ENCODE measurements at places on chromosomes 13 and 19.

DNA sequence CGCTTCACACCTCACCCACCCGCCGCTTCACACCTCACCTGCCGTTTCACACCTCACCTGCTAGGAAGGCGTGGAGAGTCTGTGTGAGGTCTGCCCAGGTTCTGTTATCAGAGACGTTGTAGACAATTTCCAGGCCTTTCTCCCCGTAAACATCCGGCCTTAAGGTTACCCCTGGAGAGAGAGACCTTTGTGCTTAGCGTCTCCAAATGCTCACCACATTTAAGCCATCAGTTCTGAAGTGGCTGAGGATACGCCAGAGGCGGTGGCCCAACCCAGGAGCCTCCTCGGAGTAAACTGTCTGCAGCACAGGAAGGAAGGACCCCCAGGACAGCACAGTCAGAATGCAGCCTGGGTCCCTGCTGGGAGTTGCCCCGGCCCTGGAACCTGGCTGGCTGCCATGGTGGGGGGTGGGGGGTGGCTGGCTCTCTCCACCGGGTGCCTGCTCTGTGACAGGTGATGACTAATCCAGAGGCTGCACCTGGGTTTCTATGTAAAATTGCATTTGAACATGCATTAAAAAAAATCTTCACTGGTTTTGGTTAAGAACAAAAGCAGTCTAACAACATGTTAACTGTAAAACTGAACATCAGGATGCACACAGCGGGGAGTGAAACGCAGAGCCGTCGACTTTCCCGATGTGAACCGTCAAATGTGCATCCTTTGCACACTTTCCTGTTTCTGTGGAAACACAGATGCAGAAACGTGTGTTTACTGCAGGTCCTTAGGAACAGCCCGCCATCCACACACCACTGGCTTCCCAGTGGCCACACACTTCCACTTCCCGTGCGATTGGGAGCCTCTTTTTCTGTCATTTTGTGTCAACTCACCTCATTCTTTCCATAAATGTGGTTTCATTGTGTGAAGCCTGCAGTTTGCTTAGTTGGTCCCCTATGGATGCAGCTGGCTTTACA, 4.5 kb downstream of the ATP4B start:
- DNase-seq: no peak

DNA sequence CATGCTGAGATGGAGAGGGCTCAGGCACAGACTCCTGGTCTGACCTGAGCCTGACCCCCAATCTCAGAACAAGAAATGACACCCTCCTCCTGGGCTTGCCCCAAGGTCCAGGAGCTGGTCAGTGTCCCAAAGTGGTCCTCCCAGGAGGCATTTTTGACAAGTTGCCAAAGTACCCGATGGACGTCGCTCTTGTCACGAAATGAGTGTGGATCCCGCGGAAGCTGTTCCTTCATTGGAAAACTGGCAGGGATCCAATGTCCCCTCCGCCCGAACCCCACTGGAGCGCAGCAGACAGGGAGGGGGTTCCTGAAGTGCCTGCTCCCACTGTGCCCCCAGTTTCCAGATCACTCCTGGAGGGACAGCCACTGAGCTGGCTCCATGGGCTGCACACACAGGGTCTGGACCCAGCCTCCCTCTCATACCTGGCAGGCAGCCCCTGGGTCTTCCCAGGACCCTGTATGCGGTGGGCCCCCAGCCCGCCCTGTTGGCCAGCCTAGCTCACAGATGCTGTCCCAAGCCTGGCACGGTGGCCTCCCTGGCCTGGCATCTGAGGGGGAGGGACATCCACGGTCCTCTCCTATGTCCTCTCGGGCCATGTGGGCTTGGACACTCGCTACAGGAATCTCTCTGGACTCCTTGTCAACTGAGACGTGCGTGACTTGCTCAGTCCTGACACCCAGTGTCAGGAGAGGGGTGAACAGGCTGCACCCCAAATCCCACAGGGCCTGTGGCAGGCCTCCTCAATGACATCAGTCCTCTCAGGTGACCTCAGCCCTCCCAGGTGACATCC, 12.8 kb upstream of the ZNF14 start:
- no peak for DNase-seq

DNA sequence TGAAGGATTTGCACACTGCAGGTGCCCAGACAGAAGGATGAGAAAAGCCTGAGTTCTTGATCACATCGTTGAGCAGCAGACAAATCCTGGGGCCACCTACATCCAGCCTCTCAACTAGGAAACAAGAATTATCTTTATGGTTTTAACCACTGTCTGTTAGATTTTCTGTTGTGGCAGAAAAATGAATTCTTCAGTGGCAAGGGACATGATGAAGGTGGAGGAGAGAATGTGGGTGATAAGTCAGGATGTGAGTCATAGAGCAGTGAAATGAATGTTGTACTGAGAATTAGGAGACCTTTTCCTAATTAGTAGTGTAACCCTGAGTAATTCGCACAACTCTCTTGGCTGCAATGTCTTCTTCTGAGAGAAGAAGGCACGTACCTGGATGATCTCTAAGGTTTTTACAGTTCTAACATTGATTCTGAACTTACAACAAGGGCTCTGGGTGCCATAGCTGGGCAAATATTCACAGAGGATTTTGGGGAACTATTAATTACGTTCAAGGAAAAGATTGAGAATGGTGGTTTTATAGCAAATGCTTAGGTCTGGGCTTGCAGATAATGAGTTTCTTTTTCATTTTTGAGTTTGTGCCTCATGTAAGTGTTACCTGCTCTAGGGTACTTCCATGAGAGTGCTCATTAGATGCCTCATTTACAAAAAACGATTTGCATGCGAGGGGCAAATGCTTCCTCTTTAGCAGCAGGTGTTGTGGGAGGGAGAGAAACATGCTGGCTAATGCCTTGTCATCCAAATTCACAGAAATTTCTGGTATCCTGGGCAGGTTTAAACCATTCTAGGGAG, 111.0 kb upstream of the KL start:
- no peak for DNase-seq

DNA sequence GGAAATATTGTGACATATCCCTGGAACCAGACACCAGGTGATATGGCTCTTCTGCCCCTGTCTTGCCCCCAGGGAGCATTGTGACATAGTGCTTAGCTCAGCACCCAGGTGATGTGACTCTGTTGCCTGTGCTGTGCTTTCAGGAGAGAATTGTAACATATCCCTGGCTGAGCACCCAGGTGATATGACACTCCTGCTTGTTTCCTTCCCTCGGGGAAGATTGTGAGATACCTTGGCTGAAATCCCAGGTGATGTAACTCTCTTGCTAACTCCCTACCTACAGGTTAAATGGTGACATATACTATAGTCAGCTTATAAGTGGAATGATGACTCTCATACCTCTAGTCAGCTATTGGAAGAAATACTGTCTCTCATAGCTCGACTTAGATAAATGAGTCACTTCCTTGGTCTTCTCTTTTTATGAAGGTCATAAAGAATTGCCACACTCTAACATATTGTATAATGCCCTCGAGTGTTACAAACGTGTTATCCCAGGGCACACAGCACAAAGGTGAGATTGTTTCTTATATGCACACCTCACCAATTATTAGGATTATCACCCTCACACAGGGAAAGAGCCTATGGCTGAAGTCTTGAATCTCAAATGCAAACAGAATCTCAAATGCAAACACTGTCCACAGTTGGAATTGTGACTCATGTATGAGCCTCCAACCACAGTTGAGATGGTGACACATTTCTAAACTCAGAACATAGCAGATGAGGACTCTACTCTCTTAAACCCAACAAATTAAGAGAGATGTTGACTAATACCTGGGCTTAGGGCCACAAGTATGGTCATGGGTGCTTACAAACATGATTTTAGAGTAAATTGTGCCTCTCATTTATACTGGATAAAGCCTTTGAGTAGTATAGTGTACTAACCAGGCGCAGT, 32.7 kb upstream of the ZNF254 start:
- DNase-seq: no peak

GRCh38 chr13:75365724-75366173, 116.2 kb downstream of the TBC1D4 start:
- no peak for DNase-seq

- no peak for DNase-seq
Observed at GRCh38 chr19:10142701-10143375, 23.1 kb upstream of the EIF3G start.

GRCh38 chr13:64845110-64845509, 2385.0 kb downstream of the PCDH9 start:
- no peak for DNase-seq

DNA sequence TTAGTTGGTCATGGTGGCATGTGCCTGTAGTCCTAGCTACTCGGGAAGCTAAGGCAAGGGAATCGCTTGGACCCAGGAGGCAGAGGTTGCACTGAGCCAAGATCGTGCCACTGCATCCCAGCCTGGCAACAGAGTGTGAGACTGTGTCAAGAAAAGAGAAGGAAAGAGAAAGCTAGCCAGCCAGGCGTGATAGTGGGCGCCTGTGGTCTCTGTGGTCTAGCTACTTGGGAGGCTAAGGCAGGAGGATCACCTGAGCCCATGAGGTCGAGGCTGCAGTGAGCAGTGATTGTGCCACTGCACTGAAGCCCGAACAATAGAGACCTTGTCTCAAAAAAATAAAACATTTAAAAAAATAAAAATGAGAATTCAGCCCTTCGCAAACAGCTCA, 33.3 kb downstream of the TIMM13 start:
- no peak for DNase-seq

DNA sequence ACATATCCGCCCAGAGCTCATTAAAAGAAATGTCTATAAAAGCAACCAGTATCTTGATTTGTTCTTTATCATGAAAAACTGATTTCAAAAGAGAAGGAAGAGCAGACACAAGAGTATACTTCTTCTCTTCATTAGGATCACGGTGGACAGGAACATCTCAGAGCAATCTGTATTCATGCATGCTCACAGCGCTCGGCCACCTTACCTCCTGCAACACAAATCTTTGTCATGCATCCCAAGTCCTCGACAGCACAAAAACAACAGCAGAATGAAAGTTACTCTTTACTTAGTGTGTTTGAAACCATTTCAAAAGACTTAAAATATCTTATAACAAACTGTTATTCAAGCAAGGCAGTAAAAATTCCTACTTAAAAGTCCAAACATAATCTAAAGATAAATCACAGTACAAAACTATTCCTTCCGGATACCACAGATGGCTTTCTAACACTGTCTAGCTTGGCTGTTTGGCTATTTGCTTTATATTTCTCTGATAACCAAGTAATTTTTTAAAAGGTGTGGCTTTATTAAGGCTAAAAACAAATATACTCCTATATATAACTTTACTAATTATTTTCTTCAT, 174.5 kb downstream of the TBC1D4 start:
- DNase-seq: no peak

DNA sequence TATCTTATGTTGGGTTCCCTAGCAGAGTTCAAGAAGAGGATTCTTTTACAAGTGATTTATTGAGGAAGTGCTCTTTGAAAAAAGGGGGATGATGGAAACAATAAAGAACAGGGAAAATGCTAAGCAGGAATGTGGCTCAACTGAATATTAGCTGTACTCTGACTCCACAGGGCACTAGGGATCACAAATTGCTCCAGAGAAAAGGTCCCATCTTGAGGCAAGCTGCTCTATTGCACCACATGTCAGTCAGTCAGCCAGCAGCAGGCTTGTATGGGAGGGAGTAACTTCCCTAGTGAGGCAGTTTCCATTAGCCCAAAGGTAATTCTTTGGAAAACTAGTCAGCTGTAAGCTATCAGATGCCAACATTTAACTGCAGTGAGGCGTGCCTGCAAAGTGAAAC, 73.3 kb upstream of the FNDC3A start:
- DNase-seq: no peak

DNA sequence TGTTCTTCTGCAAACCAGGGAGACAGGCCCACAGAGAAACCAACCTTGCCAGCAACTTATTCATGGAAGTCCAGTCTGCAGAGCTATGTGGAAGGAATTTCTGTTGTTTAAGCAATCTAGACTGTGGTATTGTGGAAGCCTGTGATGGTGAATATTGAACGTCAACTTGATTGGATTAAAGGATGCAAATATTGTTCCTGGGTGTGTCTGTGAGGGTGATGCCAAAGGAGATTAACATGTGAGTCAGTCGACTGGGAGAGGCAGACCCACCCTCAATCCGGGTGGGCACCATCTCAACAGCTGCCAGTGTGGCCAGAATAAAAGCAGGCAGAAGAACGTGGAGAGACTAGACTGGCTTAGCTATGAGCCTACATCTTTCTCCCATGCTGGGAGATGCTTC, 606.0 kb downstream of the EFNB2 start:
- no peak for DNase-seq

GRCh38 chr19:38478273-38478971, 44.9 kb downstream of the RYR1 start:
- DNase-seq: no peak

DNA sequence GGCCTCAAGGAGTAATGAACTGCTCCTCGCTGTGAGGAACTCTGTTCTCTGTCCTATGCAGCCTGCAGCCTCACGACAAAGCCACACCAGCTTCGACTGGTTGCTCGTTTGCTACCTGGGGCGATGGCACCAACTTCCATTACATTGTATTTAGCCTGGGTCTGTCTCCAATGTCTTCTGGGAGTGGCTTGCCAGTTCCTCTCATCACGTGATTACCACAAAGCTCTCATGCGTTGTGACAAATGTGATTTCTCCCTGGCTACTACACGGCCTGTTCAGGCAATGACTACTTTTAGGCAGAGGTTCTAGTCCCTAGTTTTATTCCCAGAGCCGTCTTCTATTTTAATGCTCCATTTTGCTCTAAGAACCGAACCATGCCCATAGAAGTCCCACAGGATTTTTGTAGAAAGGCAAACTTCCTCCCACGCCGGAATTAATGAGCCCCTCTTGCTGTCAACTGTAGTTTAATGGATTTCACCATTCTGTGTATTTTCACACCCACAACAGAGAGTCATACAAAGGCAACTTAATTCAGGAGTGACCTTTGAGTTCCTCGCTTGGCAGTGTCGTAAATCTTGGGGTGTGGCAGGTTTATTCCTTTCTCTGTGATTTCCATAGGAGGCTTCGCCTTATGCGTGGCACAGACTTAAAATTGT, 351.9 kb downstream of the EFNB2 start:
- DNase-seq: no peak

- no peak for DNase-seq
Observed at GRCh38 chr19:6521718-6522646, 8.8 kb upstream of the TNFSF9 start.

DNA sequence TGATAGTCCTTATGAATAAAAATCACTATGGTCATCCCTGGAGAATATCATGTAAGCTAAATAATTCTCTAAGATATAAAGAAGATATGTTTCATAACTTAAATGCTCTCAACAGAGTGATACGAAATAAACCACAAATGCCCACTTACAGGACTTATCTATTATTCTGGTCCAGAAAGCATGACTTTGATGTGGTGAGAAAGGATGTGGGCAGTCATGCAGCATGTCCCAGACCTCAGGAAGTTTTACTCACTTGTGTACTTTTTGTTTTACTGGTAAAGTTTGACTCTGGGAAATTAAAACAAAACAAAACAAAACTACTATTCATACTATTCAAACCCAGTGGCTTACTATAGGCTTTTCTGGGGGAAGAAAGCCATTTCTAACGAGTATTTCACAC, 483.2 kb upstream of the SLITRK6 start:
- DNase-seq: no peak

DNA sequence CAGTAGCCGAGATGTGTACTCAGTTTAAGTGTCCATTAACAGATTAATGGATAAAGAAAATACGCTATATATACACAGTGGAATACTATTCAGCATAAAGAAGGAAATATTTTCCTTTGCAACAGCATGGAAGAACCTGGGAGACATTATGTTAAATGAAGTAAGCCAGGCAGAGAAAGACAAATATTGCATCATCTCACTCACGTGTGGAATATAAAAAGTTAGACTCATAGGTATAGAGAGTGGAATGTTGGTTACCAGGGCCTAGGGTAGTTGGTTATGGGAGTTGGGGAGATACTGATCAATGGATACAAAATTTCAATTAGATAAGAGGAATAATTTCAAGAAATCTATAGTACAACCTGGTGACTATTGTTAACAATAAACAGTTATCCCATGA, 210.1 kb downstream of the MAB21L1 start:
- no peak for DNase-seq

GRCh38 chr13:96946709-96947311, 47.5 kb downstream of the OXGR1 start:
- no peak for DNase-seq
